ENCODE measurements at places on chromosomes 5 and 9. TPM values are rescaled to one million over a fixed set of nuclear protein-coding genes. Genes with fewer than 3 reads are reported as not detected.

The CDKN2B-AS1 gene
- 0.15 TPM for polyA plus RNA-seq

The RIC1 gene
- polyA plus RNA-seq = 18.1 TPM

The TNC gene
- polyA plus RNA-seq = 43.4 TPM

The SOHLH1 gene
- not detected for polyA plus RNA-seq

The IFNA13 gene
- polyA plus RNA-seq = not detected

The IFNA4 gene
- polyA plus RNA-seq = not detected

The ENTPD2 gene
- 16.2 TPM for polyA plus RNA-seq

The SPATA31A3 gene
- not detected for polyA plus RNA-seq

Data from forelimb muscle (tissue), 1 donor.